ENCODE measurements at places on chromosomes 11 and 22. TPM values are rescaled to one million over a fixed set of nuclear protein-coding genes. Genes with fewer than 3 reads are reported as not detected.

GUCY1A2 gene
- total RNA-seq, result 0.37 TPM

LINC01488 gene
- total RNA-seq, result not detected

SYCE3 gene
- 0.67 TPM for total RNA-seq

ACRV1 gene
- total RNA-seq, result not detected

ZNF214 gene
- 2.0 TPM for total RNA-seq

SLC22A9 gene
- total RNA-seq, result not detected

SCGB1A1 gene
- not detected for total RNA-seq

PRG3 gene
- not detected for total RNA-seq

OR5D13 gene
- not detected for total RNA-seq

OR5M10 gene
- total RNA-seq, result not detected

DNA sequence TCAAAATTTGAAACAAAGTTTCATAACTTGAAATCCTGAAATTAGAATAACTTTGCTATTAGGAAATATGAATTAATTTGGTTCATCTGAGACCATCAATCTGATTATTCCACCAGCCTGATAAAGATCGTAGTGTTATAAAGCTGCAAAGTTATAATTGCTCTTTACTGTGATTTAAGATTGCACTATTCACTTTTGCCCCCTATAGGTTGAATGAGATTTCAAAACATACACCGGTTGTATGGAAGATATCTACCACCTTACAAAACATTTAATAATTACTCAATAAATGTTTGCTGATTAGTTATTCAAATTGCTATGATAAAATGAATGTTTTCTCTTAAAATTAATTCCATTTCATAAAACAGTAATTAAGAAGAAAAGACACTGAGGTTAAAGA lies 26.1 kb downstream of the APIP start:
- DNase-seq, result no peak

DNA sequence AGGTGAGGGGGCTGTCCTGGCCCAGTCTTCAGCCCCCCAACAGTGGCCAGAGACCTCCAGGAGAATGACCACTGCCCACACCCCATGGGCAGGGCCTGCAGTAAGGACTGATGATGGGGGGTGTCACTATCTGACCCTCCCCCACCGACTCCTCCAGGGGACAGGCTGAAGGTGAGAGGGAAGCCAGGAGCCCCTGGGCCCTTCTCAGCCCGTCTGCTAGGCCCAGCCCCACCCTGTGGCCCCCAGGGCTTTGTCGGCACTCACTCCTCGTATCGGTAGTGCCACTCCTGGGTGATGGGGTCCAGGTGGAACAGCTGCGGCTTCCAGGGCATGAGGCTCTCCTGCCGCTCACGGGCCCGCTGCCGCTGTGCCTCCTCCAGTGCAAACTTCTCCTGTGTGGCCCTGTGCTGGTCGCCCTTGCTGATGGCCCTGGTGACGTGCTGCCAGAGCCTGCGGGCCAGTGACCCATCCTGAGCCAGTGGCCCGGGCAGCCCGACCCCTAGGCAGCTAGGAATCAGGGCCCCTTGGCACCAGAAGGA lies 35.4 kb upstream of the CARS1 start:
- DNase-seq, result no peak

DNA sequence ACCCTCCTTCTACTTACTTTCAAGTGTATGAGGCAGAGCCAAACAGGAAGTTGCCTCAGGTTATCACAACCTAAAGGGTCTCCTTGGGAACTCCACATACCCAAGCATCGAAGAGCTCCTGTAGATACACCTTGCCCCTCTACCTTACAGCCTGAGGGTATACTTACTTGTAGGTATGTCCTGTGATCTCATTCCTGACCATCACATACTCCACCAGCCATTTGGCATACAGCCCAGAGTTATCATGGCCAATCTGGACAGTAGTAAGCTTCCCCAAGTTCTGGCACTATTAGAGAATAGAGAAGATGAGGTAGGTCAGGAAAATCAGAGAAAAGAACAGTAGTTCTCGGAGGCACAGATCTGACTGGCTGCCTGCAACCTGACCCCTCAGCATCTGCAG lies 53.4 kb upstream of the SCUBE2 start:
- DNase-seq, result no peak

DNA sequence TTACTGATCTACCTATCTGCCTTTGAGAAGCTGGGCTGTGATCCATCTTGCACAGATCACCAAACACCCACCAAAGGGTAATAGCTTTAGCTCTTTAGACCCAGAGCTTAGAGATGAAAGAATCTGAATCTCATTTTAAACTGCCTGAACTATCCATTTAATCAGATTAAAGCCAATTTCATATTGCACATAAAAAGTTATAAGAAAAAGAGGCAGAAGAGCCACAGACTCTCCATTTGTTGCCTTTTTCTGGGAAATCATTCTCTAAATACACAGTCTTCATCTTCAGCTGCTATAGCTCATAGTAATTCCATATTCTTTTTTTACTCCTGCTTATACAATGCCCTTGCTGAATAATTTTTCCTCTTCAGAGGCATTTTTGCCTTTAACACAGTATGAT lies 271.2 kb downstream of the DLG2 start:
- DNase-seq, result no peak

GRCh38 chr22:45212306-45212709 lies 28.4 kb downstream of the KIAA0930 start:
- DNase-seq, result peak; percentile 53

GRCh38 chr11:8688414-8689362 lies 6.1 kb downstream of the RPL27A start:
- DNase-seq, result peak; percentile 94

DNA sequence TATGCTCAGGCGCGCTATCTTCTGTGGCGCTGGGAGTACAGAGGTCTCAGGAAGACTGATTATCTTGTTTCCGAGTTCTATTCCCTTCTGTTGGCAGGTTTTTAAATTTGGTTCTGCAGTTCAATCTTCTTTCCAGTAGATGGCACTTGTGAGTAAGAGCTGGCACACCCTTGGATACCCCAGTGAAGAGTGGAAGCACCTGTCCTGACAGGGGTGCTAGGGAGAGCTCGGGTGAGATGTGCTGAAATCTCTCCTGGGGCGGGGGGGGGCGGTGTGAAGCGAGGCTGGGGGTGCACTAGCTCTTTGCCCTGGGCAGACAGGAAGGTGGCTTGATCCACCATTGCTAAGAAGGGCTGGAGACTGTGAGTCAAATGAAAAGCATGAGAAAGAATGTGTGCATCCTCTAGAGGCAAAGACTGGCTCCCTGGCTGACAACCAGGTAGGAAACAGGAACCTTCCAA lies 679.9 kb upstream of the CCDC179 start:
- no peak for DNase-seq

DNA sequence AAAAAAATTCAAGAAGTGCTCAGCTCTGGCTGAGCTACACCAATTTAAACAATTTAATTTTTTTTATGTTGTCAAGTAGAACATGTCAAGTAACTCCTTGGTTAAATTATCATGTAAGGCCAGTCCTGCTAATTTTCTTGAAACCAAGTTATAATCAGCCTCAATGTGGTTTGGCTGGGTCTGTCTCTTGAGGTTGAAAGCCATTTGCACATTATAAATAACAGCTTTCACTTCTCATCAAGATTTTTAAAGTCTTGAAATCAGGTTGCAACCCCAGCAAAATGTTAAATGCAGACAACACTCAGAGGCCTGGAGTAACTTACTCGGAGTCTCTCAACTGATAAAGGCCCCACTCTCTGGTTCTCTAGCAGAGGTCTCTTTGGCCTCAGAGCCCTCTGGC lies 324.4 kb downstream of the BRD1 start:
- DNase-seq, result no peak

- DNase-seq, result no peak
These were observed 200.3 kb downstream of the C11orf91 start for GRCh38 chr11:33500332-33500731.

DNA sequence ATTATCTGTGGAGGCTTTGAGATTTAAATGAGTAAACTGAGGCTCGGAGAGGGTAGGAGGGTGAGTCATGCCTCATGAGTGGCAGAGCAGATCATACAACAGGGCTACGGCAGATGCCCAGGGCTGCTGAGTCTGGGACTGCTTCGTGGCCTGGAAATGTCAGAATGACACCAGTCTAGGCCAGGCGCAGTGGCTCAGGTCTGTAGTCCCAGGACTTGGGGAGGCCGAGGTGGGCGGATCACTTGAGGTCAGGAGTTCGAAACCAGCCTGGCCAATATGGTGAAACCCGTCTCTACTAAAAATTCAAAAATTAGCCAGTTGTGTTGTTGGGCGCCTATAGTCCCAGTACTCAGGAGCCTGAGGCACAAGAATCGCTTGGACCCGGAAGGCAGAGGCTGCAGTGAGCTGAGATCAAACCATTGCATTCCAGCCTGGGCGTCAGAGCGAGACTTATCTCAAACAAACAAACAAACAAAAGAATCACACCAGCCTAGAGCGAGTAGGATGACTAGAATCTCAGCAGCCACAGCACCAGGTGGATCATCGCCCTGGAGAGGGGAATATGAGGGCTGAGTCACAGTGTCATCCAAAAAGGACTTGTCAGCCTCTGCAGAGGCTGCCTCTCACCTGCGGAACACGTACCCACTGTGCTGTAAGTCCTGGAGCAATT lies 48.6 kb upstream of the ADA2 start:
- no peak for DNase-seq

- peak; percentile 67 for DNase-seq
These were observed 38.3 kb downstream of the PIK3IP1 start for GRCh38 chr22:31253949-31254348.

DNA sequence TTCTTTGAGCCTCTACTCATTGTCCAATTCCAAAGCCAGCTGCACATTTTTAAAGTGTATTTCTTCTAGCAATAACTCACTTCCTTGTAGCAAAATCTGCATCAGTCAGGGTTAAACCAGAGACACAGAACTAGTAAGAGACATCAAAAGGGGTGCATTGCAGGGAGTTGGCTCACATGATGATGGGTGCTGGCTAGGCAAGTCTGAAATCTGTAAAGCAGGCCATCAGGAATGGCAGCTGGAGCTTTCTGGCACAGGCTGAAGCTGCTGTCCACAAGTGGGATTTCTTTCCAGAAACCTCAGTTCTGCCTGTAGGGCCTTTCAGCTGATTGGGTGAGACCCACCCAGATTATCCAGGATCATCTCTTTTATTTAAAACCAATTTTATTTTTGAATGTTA lies 698.1 kb downstream of the NTM start:
- no peak for DNase-seq

- no peak for DNase-seq
These were observed 116.5 kb upstream of the NAV2 start for GRCh38 chr11:19595840-19596751.

DNA sequence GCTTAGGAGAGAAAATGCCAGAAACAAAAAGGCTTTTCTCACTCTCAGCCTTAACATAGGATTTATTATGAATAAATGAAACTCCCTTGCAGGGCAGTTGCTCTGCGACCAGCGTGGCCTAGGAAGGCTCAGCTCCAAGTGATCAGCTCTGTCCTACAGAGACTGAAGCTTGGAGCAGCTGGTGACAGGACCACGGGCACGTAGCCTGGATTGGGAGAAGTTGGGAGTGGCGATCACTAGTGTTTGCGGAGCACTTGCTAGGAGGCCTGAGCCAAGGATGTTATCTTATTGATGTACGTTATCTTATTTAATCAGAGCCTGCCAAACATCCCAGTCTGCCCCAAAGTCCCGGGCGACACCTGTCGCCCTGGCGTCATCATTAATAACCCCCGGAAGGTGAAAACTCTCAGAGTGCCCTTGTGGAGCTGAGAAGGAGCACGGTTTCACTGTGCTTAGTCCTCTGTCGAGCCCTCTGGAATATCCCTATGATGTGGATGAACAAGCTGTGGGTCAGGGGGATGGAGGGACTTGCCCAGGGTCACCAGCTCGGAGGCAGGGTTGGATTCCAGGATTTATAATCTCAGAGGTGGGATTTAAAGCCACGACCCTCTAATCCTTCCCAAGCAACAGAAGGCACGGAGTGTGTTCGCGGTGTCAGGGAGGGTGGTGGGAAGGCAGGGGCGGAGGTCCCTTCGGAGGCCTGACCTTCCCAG lies 40.8 kb upstream of the SMIM38 start:
- no peak for DNase-seq

DNA sequence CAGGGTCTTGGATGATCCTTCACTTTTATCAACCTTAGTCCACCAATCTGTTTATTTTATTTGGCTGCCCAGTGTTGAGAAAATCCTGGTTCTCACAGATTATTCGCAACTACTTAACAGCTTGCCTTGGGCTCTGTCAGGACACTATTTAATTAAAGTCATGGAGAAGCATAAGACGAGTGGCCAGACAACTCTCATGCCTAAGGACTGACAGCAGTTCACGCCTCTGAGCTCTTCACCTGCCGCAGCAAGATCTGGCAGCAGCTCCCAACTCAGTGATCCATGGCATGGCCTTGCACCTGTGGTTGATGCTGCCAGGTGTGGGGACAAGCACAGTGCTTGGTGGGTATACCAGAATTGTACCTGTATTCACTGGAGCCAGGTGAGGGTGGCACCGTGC lies 37.8 kb downstream of the HIRA start:
- no peak for DNase-seq

DNA sequence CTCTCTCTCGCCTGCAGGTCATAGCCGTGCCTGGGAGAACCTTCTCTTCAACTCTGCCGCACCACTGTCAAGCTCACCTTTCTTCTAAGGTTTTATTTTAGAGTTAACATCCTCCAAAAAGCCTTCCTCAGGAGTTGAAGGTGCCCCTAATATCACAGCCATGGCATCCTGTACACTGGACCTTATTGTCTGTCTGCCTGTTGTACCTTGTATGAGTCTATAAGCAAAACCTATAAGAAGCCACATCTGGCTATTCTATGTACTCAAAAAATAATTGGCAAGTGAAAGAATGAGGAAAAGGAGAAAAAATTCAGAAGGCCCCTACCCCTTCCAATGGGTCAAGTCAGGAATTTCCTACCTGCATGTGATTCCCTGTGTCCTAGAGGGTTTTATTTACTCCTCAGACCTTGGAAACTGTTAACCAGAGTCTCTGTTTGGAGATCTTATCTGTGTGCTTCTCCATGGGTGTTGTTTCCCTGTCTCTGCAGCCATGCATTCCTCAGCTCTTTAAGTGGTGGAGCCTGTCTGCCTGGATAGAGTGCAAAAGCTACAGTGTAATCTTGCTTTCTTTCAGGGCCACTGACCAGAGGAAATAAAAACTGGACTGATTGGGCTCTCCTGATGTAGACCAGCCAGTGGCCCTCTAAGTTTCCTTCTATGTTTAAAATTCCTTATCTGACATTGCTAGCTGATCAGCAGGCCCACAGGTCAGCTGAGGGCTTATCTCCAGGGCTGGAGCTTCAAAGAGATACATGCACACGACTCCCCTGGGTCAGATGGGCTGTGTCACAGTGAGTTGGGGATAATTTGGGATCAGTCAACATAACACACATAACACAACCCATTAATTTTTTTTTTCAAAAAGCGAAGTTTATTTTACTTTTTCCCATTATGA lies 37.6 kb upstream of the TMEM135 start:
- no peak for DNase-seq

GRCh38 chr22:19527321-19527721 lies 3.1 kb upstream of the CLDN5 start:
- no peak for DNase-seq

- no peak for DNase-seq
These were observed 9.4 kb downstream of the PLAAT2 start for GRCh38 chr11:63553759-63554158.
